ENCODE measurements at places on chromosomes 1 and 21. TPM values are rescaled to one million over a fixed set of nuclear protein-coding genes. Genes with fewer than 3 reads are reported as not detected.

PODN gene
- 0.45 TPM for total RNA-seq

NTNG1 gene
- 0.18 TPM for total RNA-seq

OR2L2 gene
- total RNA-seq: not detected

DNASE2B gene
- total RNA-seq: not detected

HIVEP3 gene
- 1.5 TPM for total RNA-seq

LRRC71 gene
- 0.36 TPM for total RNA-seq

ATP1A2 gene
- not detected for total RNA-seq

OR2T2 gene
- total RNA-seq: not detected

SLAMF6 gene
- not detected for total RNA-seq

KCNE1 gene
- 0.18 TPM for total RNA-seq

KRTAP21-3 gene
- not detected for total RNA-seq

OR10Z1 gene
- not detected for total RNA-seq

Data from endothelial cell of coronary artery (primary cell).